Activated T-cell treated with anti-CD3 and anti-CD28 coated beads, Interleukin-2, amount 50 U/mL, for 48 hours (primary cell): ENCODE measurements at places on chromosomes 4 and X.

DNA sequence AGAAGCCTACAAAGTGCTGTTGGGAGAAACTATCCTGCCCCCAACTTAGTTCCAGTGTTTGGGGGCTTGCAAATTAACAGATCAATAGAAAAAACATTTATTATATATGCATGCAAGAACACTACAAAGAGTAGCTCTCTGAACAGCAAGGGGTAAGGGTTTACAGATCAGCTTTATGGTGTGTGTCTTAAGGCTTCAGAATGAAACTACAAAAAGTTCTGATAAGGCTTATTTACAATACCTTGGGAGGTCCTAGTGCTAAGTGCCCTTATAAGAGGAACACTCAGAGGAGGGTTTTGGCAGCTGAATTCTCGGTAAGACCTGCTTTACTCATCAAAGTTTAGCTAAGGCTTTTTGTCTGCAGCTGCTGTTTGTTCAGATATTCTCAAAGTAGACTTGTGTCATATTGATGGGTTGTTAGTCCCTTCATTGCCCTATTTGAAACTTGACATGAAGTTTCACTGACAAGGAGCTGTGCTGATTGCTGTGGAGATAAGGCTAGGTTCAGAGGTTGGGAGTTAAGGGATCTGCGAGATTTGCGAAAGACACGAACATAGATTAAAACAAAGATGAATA, 7.7 kb downstream of the ERVMER34-1 start:
- DNase-seq, result no peak

- DNase-seq, result no peak
Measured at GRCh38 chr4:187883836-187884475, 111.6 kb upstream of the ZFP42 start.

DNA sequence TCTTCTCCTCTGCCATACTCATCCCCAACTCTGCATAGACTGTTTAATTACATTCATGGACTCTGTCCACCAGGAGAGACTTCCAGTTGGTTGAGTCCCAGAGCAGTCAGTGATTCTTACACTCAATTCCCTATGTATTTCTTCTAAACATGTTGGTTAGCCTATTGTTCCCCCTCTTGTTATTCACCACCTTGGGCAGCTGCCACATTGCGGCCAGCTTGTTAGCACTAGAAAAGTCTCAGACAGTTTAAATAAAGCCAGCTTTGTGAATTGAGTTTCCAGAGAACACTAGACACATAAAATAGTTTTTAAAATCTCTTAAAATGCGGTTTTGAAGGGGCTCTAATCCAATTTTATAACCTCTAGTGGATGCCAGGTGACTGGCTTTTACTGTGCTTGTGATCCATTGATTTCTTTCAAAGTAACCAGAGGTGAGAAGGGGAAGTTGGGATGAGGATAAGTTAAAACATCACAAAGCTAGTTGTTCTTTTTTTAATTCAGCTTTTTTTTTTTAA, 827.7 kb downstream of the FSTL5 start:
- DNase-seq, result no peak

DNA sequence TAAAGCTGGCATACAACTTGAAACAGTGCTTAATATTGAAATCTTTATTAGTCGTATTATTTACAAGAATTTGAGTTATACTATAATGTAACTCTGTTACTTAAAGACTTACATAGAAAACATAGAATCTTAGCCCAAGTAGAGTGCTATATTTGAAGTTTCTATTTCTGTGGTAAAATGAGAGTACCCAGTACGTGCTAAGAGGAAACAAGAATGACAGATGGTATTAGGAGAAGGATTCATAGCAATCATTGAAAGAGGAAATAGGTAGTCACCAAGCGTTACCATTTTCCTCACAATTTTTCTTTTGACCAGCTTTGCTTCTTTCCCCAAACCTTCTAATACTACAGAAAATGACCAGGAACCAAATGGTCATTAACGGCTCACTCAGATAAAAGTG, 412.1 kb upstream of the GRIA3 start:
- DNase-seq, result no peak

DNA sequence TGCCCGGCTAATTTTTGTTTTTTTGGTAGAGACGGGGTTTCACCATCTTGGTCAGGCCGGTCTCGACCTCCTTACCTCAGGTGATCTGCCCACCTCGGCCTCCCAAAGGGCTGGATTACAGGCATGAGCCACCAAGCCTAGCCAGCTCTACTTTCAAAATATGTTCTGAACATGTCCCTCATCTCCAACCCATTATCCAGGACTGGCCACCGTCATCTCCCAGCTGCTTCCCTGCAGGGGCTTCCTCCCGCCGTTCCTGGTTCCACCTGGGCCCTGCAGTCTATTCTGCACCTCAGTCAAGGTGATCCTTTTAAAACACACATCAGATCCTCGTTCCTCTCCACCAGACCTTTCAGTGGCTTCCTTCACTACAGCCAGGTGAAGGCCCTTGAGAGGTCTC, 80.9 kb upstream of the NKX1-1 start:
- DNase-seq, result no peak

DNA sequence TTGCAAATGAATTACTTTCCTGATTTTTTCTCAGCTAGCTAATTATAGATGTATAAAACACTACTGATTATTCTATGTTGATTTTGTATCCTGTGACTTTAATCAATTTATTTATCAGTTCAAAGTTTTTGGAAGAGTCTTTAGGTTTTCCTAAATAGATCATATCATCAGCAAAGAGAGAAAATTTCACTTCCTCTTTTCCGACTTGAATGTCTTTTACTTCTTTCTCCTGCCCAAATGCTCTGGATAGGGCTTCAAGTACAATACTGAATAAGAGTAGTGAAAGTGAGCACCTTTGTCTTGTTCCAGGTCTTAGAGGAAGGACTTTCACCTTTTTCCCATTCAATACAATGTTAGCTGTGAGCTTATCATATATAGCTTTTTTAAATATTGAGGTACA, 417.9 kb downstream of the PDGFC start:
- no peak for DNase-seq

- DNase-seq, result no peak
Measured at GRCh38 chr4:1590244-1590643, 93.9 kb downstream of the FAM53A start.

DNA sequence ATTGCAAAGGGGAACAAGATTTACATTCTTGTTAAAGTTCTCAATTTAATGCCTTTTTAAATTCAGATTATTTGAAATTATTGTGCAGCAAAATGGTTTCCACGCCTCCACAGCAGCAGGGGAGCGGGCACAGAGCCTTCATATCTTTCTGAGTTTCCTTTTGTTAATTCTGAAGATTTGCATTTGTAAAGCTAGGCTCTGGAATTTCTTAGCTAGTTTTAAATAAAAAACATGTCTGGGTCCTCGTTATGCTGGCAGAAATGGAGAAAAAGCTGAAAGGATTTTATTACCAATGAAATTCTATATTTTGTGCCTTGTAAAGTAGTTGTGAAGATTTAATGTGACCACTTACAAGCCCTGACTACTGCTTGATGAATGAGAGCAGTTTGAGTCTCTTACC, 40.8 kb upstream of the MAGED1 start:
- no peak for DNase-seq

GRCh38 chrX:115560978-115561604, at the start of gene PLS3:
TSS of gene PLS3 (plus strand) at chrX:115561174. CDS start at chrX:115610251, 49,077 bp downstream.
- DNase-seq, result peak; percentile 39

GRCh38 chr4:144411119-144411518, 234.8 kb upstream of the HHIP start:
- DNase-seq, result no peak

DNA sequence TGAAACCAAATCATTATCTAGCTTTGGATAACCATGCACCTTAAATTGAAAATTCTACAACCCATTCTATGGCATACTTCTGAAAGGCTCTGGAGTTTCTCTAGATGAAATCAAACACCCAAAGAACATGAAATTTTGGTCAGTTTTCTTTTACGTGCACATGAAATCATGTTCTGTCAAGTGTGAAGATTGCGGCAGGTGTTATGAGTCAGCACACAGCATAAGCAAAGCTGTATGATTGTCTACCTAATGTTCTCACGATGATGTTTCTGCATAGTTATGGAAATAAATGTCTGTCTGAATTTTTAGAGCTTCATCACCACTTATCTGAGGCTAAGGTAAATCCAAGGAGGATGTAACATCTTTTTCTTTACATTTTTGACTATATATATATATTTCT, 495.3 kb downstream of the IL1RAPL1 start:
- DNase-seq, result no peak

- no peak for DNase-seq
Measured at GRCh38 chr4:10033191-10033881, 12.0 kb upstream of the SLC2A9 start.
